ENCODE measurements at places on chromosomes 12 and 14.

DNA sequence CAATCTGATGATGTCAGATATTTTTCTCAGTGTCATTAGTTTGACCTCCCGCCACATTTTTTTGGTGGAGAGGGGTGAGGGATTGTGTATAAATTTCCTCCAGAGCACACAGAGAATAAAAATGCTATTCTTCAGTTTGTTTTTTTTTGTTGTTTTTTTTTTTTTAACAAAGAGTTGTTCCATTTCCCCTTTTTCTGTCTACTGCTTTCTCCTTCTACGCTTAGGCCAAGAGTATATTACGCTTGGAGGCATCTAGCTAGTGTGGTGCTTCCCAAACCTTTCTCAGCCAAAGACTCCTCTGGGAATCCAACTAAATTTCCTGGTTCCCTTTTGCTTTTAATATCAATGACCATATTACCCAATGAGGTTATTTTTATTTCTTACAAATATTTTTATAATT is 465.6 kb downstream of the ZFP36L1 start:
- DNase-seq: no peak

GRCh38 chr12:3632754-3633153 is 120.2 kb downstream of the CRACR2A start:
- no peak for DNase-seq

- DNase-seq: no peak
Observed at GRCh38 chr14:90452366-90452765, 55.5 kb downstream of the CALM1 start.

- no peak for DNase-seq
Observed at GRCh38 chr12:104433061-104433460, 23.7 kb upstream of the CHST11 start.

GRCh38 chr12:26935636-26936378 is 2.0 kb downstream of the INTS13 start:
- DNase-seq: no peak

GRCh38 chr14:42556551-42556950 is 949.9 kb downstream of the LRFN5 start:
- no peak for DNase-seq

GRCh38 chr12:89863968-89864367 is 155.3 kb upstream of the ATP2B1 start:
- no peak for DNase-seq

GRCh38 chr12:30877105-30877875 is 49.3 kb upstream of the TSPAN11 start:
- no peak for DNase-seq

- no peak for DNase-seq
Observed at GRCh38 chr14:85873006-85873405, 343.1 kb downstream of the FLRT2 start.

GRCh38 chr14:33508126-33509062 is 442.5 kb downstream of the EGLN3 start:
- no peak for DNase-seq

GRCh38 chr14:58479975-58480374 is 52.5 kb downstream of the KIAA0586 start:
- DNase-seq: no peak

- DNase-seq: peak; percentile 17
Observed at GRCh38 chr12:12807970-12808702, 5.0 kb upstream of the DDX47 start.

DNA sequence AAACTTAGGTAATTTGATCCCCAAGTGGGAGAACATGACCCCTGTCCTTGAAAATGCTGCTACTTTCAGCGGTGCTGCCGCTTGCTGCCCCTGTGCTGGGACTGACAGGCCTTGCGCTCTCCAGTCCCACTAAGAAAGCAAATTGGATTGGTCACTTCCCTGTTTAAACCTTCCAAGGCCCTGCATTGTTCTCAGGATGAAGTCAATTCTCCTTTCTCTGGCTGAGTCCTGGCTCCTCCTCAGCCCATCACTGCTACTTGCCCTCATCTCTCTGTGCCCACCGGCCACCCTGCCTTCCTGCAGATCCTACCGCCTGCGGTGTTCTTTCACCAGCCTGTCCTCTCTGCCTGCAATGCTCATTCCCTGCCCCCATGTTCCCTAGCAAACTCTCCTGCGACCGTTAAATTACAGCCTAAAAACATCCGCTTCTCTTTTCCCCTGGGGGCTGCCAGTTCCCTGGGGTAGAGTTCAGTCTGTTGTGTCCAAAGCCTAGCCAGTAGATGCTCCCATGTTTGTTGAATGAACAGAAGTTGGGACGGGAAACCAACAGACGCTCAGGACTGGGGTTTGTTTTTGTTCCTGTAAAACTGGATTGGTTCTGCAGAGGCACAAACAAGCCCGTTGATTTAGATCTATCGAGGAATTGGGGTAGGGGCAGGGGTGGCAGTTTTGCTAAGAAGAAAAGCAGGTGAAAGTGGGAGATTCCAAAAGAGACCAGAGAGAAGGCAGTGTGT is 127.3 kb upstream of the HIF1A start:
- DNase-seq: no peak
